Mucosa of descending colon (tissue), 3 donors: ENCODE measurements at places on chromosomes 11 and 22. TPM values are rescaled to one million over a fixed set of nuclear protein-coding genes. Genes with fewer than 3 reads are reported as not detected.

DBX1 gene
- not detected for total RNA-seq

TBX1 gene
- total RNA-seq: 0.90 TPM

TMEM121B gene
- 0.54 TPM for total RNA-seq

CLMP gene
- 84.9 TPM for total RNA-seq

FEN1 gene
- 21.8 TPM for total RNA-seq

MRGPRX3 gene
- 0.17 TPM for total RNA-seq

SART1 gene
- 60.2 TPM for total RNA-seq

SCGB1C1 gene
- not detected for total RNA-seq

GSTT2 gene
- not detected for total RNA-seq

CFAP68 gene
- 26.4 TPM for total RNA-seq

CRYBA4 gene
- total RNA-seq: not detected

TRIM49 gene
- total RNA-seq: not detected

UQCR10 gene
- 178 TPM for total RNA-seq

OR52A5 gene
- total RNA-seq: not detected

PAFAH1B2 gene
- total RNA-seq: 72.7 TPM
